AG08395 (cell line): ENCODE measurements at places on chromosomes 5 and 9.

DNA sequence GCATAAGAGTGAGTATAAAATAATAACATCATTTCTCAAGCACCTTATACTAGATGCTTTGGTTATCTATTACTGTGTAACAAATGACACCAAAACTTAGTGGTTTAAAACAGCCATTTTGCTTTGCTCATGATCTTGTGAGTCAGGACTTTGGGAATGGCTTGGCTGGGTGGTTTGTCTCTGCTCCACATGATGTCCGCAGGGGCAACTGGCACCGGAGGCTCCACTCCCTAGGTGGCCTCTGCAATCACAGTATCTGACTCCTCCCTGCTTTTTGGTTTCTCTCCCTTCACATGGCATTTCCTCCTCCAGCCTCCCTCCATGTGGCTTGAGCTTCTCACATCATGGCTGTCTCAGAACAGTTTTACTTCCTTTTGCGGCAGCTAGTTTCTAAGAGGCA is 259.5 kb downstream of the GAS1 start:
- DNase-seq: no peak

DNA sequence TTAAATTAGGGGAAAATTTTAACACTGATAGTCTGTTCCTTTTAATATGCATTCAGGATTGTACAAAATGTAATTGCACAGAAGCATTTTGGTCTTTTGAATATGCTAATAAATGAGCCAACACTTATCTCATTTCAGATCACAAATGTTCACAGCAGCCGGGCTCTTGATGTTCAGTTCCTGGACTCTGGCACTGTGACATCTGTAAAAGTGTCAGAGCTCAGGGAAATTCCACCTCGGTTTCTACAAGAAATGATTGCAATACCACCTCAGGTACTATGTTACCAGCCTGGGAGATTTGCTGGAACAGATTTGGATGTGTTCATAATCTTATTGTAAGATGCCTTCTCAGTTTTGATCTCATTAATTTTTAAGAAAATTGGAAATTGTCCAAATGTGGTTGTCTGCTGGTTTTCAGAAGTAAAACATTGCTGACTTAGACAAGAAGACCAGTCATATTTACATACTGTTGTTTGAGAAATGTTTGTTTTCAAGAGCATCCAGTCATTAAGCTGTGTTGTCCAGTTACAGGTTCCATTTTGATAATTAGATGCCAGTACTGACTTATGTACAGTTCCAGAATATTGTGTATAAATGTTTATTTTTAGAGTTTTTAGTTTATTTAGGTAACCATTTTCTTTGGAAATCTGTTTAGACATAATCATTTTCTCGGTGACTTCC is 23.0 kb upstream of the TMOD1 start:
- no peak for DNase-seq

DNA sequence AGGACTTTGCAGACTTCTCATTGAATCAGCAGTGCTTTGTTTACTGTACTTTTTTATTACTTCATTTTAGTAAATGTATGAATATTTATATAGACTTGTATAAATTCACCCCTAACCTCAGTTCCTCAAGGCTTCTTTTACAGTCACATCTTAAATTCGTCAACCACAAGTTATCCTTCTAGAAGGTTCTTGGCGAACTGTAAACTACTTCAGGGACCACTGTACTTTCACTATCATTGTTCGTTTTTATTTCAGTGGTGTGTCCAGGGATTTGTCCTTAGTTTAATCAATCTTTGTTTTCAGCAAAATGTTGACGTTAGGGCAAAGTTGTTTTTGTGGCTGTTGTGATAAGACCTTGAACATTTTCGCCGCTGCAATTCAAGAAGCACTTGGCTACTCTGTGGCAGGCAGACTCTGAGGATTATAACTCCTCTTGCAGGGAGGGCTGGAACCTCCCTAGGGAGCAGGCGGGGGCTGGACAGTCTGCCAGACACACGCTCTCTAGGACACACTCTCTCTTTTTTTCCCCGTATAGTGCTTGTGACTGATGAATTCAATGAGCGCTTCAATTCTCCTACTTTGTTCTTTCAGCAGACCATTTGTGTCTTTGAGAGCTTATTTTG is 252.8 kb downstream of the FBXL7 start:
- peak; percentile 41 for DNase-seq

GRCh38 chr9:137679249-137679648 is 60.4 kb downstream of the EHMT1 start:
- DNase-seq: no peak

DNA sequence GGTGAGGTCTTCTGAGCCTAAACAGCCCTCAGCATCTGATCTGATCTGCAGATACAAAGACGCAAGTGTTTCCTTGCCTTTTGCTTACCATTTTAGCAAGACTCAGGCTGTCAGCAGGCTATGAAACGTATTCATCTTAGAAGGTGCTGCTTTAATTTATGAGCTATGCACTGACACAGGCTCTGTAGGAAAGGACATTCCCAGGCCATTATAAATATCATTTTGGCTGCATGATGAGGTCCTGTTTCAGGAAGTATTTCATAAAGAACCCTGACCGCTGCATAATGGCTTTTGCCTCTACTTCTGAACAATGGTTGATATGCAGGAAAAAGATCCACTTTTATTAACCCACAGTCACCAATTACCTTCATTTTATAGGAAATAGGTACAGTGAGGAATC is 98.4 kb upstream of the CAST start:
- DNase-seq: no peak

GRCh38 chr5:61701877-61702602 is 370.0 kb downstream of the ZSWIM6 start:
- no peak for DNase-seq

- peak; percentile 69 for DNase-seq
Measured at GRCh38 chr5:73437101-73437776, 11.3 kb downstream of the FOXD1 start.

DNA sequence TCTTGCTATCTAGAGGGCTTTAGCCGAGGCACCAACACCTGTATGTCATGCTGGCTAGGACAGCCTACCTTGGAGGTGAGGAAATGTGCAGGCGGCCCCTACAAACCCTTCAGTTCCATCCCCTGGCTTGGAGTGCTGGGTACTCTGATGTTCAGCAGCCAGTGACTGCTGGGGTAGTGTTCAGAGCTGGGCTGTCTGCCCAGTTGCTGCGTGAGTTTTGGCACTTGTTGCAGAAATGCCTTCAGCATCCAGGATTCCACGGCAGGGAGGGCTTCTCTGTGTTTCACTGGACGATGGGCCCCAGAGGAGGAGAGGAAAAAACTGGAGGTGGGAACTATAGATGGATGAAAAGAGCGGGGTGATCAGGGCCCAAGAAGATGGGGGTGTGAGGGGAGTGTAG is 10.4 kb downstream of the SWI5 start:
- peak; percentile 15 for DNase-seq

DNA sequence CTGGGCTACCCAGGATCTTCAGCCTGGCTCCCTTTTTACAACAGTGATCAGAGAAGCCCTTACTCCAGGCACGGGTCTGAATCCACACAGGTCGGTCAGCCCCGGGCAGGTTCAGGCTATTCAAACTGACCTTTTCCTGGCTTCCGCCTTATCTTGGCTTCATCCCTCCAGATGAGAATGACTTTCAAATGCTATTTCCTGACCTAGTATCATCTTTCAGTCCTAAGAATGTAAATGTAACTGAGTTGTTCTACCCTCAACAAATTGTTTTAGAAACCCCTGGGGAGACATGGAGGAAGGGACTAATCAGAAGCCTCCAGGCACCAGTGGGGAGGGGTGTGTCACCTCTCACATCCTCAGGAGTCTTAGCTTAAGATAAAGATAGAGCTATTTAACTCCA is 213.2 kb downstream of the EPB41L4A start:
- no peak for DNase-seq

DNA sequence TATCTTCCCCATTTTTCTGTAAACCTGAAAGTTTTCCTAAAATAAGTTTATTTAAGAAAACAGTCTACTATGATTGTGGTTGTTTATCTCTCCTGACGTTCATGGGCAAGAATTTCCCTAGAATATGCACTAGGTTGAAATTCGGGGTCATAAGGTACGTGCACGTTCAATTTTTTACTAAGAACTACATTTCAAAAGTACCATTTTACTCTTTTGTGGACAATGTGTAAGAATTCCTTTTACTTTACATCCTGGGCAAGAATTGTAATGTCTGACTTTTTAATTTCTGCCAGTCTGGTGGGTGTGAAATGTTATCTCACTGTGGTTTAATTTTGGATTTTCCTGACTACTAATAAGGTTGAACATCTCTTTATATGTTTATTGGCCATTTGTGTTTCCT is 12.4 kb downstream of the IL5 start:
- DNase-seq: no peak

DNA sequence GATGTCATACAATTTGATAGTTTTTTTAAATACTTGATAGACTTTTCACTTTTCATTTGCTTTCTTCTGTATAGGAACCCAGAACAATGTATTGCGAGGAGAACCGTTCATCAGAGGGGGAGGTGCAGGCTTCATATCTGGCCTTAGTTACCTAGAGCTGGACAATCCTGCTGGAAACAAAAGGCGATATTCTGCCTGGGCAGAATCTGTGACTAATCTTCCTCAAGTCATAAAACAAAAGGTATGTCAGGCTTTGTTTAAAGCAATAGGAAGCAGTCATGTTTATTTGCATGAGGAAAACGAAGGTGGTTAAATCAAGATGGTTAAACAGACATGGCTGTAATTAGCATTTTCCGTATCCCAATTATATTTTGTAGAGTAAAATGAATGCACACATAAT is 46.0 kb downstream of the C7 start:
- DNase-seq: no peak

DNA sequence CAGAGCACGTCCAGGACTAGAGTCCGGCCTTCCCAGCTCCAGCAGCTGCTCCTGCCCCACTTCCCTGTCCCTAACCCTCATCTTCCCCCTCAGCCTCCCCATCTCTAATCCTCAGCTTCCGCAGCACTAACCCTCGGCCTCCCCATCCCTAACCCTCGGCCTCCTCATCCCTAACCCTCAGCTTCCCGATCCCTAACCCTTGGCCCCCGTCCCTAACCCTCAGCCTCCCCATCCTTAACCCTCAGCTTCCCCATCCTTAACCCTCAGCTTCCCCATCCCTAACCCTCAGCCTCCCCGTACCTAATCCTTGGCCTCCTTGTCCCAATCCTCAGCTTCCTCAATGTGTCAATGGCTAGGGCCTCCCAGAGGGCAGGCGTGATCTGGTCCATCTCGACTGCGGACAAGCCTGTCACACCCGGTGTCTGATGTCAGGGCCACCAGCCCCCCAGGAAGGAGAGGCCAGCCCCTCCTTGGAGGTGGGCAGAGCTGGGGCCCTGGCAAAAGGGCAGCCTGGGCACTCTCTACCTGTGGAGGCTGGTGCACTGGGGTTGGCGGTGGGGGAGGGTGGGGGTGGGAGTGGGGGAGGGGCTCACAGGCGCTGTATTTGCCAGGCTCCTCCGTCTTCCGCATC is 1.4 kb downstream of the OBP2B start:
- no peak for DNase-seq

DNA sequence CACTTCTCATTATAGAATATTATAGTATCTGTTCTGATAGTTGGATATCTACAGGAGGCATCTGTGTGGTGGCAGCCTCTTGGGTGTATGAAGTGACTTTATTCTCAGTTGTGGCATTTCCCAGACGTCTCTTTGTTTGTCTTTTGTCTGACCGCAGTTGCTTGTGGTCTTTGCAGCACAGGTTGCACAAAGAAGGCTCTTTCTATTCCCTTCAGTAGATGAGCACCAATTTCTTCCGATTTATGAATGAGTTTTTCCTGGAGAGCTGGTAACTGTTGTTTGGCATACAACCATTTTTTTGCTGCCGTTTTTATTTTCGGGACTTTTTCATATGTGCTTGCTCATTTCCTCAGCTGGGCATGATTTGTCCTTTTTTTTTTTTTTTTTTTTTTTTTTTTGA is 56.4 kb upstream of the MYO10 start:
- no peak for DNase-seq

GRCh38 chr9:80605793-80606192 is 1034.0 kb downstream of the TLE4 start:
- DNase-seq: no peak

- DNase-seq: no peak
Measured at GRCh38 chr5:168137265-168137664, 154.2 kb upstream of the WWC1 start.

DNA sequence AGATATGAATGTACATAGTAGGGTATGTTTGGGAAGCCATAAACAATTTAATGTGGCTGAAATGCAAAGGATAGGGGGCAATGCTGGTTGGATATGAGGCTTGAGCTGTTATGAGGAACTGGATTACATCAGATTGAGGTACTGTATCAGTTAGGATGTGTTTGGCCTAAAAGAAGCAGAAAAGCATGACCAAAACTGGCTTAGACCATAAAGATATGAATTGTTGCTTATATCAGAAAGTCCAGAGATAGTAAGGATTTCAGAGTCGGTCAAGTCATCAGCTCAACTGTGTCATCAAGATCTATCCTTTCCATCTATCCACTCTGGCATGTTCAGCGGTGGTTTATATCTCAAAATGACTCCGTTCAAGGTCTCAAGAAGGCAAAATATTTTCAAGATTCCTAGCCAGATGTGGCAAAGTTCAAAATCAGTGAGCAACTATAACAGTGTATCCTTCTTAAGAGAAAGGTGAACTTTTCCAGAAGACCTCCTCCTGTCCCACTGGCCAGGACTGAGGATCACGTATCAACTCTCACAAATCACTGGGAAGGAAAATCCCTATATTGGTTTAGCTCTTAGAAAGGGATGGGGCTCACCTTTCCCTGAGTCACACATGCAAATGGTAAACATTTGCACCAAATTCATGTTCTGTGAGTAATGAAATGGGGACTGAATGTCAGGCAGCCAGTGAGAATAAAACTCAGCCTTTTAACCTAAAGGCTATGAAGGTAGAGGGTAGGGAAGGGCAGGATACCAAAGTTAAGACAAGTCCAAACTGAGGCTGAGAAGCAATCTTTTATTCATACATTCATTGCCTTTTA is 257.8 kb downstream of the TRIM32 start:
- no peak for DNase-seq

DNA sequence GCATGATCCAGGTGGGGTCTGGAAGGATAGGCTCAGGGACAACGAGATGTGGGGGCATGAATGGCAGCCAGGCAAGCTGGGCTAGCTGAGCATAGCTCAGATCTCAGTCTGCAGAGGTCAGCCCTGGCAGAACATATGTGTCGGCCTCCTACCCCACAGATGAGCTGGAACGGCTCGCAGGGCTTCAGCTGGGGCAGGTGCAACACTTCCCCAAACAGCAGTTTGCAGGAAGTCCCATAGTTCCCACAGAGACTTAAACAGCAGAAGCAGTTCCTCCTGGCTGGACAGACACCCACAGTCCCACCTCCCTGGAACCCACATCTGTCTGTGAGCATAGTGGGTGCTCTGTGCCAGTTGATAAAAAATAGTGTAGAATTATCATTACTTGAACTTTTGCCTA is 404.6 kb downstream of the GADD45G start:
- no peak for DNase-seq

GRCh38 chr9:129225815-129226214 is 47.8 kb upstream of the IER5L start:
- peak; percentile 75 for DNase-seq

GRCh38 chr5:51449026-51449425 is 65.8 kb downstream of the ISL1 start:
- no peak for DNase-seq

DNA sequence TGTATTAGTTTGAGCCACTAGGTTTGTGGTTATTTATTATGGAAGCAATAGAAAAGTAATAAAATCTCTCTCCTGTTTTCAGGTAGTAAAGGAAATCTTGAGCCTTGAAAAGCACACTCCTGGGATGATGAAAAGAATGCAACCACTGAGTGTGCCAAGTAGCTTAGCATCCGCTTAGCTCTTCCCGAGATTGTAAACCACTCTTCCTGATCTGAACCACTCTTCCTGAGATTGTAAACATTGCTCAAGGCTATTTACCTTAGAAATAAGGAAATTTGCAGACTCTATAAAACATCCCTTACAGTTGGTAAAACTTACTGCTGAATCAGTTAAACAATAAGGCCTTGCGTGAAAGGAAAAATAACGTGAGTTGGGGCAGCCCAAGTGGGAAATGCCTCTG is 17.4 kb upstream of the IL33 start:
- no peak for DNase-seq
